Inflammatory macrophage treated with lipopolysaccharide for 4 hours (primary cell): ENCODE measurements at places on chromosomes 11 and 22.

- DNase-seq = no peak
Observed at GRCh38 chr11:64786308-64786707, 8.0 kb upstream of the SF1 start.

GRCh38 chr11:108027057-108027456 is 18.4 kb downstream of the CUL5 start:
- DNase-seq = no peak

DNA sequence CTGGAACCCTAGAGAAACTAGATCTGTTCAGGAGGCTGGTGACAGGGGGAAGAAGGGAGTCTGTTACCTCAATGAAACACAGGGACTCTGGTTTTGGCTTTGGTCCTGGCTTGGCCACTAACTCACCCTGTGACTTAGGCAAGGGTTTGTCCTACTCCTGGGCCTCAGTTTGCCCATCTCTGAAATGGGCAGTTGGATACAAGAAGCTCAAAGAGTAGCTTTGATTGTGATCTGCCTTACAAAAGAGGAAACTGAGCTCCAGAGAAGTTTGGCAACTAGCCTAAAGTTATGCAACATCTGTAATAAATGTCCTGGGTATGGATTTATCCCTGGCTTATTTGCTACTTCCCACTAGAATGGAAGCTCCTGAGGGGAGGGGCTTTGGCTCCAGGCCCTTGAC is 24.0 kb upstream of the LMO1 start:
- DNase-seq = peak; percentile 11

GRCh38 chr11:126172596-126173038 is 38.8 kb downstream of the RPUSD4 start:
- DNase-seq = peak; percentile 62

DNA sequence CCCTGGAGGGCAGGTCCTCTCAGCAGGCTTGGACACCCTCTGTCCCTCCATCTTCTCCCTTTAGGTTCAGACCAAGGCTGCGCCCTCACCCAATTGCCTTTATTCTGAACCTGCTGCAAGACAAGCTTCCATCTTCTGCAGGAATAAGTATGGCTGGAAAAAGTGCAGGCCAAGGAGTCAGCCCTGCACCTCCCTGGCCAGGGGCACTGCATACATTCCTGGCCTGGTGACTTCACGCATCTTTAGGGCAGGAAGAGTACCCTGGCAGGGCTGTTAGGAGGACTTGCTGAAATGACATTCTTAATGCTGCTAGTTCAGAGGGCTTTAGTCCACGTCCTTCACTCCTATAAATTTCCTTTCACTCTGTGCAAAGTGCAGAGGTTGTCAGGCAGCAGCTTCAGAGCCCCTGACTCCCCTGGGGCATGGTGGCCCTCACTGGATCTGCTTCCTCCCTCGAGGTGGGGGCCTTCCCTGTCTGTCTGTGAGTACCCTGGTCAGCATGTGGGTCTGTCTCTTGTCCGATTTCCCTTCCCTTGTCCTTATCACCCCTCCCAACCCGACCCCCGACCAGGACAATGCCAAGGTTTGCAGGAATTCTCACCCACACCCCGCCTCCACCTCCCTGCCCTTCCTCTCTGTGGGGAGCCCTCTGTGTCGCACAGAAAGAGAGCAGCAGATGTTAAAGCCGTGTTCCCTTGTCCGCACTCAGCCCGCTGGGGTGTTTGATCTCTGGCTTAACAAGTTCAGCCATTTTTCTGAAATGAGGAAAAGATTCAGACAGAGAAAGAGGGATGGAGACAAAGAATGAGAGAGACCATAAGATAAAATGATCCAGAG is 124.5 kb upstream of the SYT13 start:
- no peak for DNase-seq

GRCh38 chr11:6202041-6202440 is 3.0 kb downstream of the OR52W1 start:
- no peak for DNase-seq

DNA sequence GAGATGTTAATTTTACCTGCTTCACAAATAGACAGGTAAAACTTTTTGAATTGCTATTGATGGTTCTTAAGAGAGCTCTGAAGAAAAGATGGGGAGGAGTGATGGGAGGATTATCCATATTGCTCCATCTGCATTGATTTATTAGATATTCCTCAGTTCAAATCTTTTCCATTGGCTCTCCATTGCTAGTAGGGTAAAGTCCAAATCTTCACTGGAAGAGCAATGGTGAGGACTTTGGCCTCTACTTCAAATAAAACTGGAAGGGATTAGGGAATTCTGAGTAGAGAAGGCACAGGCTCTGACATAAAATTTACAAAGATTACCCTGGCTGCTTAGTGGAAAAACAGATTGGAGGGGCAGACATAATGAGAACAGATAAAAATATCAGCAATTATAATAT is 1024.1 kb downstream of the LRRC4C start:
- no peak for DNase-seq

GRCh38 chr11:8201644-8202365 is 33.0 kb upstream of the RIC3 start:
- peak; percentile 48 for DNase-seq

DNA sequence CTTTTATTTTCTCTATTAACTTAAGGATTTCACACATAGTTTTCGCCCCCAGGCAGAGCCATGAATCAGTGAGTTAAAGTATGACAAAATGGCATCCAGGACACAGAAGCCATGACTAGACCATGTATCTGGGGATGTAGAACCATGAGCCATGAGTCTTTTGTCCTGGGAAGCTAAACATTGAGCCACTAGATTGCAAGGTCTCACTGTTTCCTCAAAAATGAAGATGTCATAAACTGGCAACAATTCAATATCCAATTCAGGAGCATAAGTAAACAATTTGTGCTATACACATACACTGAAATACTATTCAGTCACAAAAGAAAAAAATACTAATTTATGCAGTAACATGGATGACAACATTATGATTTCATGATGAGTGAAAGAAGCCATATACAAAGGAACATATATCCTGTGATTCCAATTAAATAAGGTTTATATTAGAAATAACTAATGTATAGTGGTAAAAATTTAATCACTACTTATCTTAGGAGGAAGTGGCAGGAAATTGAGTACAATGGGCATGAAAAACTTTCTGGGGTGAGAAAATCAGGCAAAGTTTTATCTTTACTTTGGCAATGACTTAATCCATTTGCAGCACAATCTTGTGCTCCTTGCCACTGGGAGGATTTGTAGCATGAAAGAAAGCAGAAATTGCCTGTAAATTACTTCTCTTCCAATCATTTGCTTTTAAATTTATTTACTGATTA is 28.5 kb upstream of the CARD16 start:
- peak; percentile 28 for DNase-seq

DNA sequence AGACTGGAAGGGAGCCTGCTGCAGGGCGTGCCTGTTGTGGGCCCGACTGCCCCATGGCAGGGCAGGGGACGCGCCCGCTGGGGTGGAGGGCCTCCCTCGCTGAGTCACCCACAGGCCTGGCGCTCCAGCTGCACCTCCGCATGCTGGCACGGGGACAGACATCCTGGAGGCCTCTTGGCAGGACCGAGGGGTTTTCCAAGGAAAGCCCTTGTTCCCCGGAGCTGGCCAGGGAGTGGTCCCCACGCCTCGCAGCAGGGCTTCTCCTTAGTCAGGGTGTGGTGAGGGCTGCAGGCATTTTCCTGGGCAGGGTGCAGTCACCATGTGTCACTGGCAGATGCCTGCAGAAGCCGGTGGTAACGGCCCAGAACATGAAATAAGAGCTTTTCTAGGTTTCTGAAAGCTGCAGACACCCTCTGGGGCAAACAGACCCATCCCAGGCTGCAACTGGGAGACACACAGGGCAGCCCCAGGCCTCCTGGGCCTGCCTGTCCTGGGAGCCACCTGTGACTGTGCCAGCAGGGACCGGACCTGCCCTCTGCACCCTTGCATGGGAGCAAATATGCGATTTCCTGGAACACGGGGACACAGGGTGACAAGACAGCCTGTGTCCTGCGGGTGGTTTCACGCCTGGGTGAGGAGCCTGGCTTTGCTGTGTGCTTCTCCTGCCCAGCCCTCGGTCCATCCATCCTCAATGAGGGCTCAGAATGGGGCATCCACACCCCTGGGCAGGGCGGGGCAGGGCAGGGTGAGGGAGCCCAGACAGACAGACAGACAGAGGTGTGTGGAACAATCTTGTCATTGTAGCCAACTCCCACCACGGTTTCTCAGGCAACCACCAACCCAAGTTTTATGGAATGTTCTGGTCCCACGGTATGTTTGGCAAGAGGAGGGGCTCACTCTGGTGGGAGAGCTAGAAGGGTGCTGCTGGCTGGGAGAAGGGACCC is 43.2 kb upstream of the FADD start:
- DNase-seq = no peak

DNA sequence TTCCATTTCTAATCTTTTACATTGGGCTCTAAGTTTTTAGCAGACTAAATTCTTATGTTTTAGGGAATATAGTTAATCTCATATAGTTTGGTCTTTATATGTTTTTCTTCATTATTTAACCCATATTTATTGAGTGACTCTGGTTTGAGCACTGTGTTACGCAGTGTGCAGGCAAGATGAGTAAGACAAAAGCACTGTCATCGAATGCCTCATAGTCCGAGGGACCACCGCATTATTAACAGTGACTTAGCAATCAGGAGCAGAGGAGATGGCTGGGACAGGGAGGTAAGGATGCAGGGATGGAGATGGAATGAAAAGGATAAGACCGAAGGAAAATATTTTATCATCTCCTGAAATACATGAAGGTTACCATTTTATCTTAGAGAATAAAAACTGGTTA is 65.2 kb upstream of the CTSC start:
- DNase-seq = no peak

DNA sequence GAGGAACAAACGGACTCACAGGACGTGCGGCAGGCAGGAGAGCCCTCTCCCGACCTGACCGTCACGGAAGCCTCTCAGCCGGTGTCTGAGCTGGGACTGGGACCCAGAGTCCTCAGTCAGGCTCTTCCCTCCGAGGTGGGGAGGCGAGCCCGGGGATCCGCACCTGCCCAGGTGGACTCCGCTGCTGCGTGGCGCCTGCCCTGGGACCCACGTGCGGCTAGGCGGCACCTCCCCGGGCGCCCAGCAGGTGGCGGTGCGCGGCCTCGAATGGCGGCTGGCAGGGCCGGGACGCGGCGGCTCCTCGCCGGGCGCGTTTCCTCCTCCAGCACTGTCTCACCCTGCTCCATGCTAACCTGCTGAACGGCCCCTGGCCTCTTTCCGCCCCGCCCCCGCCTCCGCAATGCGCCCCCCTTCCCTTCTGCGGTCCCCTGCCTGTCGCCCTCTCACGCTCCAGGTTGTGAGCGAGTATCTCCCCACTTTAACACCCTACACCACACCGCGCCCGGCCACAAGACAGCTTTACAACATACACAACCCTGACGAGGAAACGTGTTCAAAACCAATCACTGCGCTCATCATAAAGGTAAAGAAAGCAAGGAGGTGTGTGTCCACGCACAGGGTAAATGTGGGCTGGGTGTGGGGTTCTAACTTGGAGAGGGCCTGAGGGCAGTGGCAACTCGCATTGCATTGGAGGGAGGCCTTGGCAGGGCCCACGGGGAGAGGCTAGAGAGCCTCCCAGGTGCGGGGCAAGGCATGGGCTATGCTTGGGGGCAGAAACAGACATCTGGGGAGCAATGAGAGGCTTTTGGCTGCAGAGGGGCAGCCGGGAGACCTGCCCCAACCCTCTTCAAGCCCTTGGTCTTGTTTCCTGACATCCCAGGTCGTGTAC is 25.9 kb upstream of the ATXN10 start:
- DNase-seq = peak; percentile 50

DNA sequence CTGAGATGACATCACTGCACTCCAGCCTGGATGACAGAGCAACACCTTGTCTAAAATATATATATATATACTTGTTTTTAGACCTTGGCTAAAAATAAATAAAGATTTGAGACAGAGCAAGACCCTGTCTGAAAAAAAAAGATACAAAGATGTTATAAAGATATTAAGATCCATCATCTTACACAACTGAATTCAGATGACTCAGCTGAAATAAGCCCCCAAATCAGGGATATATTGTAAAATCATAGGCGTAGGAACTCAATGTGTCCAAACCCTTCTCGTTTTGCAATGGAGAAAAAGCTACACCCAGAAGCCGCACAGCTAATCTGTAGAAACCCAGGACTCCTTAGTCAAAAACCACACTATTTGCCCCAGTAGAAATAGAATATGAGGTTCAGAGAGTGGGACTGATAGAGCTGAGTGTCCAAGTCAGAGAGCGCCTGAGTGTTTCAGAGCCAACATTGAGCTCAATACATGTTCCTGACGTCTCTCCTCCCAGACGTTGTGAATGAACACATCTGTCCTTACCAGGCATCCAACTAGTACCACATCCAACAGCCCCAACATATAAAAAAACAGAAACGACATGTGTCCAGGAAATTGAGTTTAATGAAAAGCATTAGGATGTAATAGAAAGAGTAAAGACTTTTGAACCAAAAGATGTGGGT is 207.9 kb upstream of the BLID start:
- no peak for DNase-seq

DNA sequence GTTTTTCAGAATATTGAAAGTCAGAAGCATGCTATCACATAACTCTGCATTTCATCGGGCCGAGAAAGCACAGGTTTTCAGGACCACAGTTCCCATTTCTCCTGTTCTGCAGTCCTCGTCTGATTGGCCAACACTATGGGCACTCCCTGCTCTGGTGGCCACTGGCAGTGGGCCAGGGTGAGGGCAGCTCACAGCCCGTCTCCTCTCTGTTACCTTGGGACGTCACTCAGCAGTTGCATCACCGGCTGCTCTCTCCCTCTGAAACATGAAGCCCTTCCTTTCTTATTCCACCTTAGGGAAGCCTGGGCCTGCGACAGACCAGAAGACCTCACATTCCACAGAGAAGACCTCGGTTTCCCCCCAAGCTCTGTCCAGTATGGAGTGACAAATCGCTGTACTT is 11.4 kb upstream of the MICAL3 start:
- no peak for DNase-seq

- no peak for DNase-seq
Observed at GRCh38 chr22:23925020-23925606, 30.9 kb downstream of the MIF start.

DNA sequence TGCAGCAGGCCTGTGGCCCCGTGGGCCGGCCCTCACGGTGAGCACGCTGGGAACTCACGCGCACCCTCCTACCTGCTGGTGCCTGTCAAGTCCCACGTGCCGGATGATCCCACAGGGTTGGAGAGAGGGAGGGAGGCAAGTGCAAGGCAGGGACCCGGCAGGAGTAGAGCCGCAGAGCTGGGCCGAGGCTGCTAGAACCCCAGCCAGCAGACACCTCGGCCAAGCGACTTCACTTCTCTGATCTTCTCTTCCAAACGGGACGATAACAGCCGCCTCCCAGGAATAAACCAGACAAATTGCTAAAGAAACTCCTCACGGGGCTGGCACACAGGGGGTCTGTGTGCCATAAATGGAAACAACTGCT is 1232.8 kb downstream of the TBC1D22A start:
- DNase-seq = no peak

DNA sequence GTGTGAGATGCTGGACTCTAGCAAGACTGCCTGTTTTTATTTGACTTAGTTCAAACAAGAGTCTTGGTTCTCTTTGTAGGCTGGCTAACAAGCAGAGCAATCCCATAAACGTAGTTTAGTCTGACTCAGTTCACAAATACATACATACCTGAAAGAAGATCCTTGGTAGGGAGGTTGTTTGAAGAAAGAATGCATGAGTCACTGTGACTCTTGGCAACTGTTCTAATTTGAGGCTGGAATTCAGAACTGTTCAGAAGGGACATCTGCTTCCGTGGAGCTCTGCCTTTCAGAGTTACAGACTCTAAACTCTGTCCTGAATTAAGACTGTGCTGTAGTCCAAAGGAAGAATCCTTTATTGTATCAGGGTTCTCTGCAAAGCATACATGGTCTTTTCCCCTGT is 32.2 kb downstream of the C2CD3 start:
- no peak for DNase-seq
